ENCODE measurements at places on chromosomes 13 and 19.

DNA sequence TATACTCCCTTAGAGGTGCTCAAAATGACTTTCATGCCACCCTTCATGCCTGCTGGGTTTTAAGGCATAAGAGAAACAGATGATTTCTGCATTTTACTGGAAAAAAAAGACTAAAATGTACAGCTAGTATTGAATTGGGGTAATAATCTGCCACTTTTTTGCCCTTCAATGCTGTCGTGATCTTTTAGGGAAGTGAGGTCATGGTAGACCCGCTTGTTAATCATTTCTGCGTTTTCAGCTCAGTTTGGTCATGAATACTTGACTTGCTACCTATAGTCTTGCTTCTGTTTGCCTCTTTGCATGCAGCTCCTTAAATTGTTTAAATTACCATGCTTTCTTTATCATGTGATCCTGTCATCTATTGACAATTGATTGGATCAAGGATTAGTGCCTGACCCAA, 90.4 kb downstream of the PCCA start:
- DNase-seq: no peak

DNA sequence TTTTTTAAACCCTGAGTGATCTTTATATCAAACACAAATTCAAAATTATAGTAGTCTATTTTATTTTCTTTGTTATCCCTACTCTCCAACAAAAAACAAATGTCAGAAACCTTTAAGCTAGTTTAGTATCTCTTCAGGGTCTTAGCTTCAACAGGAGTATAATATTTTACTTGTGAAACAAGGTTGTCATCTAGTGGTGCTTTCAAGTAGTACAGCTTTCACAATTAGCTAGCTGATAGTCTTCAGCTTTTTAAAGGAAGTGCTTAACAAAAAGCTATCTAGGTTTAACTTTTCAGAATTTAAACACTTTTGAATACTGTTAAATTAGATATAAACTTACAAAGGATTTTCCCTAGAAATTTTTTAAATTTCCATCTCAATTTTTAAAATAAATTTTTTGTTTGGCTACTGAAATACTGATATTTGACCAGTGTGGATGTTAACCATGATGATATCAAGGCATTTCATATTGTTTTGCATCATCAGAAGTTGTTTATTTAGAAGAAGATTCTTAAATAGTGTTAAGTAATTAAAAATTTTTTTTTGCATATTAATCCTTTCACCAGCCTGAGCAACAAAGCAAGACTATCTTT, 34.2 kb downstream of the TDRD3 start:
- peak; percentile 52 for DNase-seq

DNA sequence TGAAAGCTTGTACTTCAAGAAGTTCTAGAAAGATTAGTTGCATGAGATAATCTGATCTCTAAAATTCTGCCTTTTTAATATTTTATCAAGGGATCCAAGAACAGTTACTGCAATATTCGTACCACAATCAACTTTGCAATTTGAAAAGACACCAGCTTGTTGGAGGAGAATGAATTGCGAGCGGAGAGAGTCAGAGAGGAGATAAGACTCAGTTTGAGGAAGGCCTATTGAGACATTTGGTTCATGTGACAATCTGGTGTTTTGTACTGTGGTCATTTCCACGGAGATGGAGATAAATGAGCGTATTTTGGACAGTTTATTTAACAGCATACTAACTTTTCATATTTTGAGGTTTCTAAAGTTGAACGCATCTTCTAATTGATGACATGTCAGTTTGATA, 1276.0 kb downstream of the EFNB2 start:
- DNase-seq: no peak

- DNase-seq: peak; percentile 17
These were observed 7.5 kb upstream of the TNFSF14 start for GRCh38 chr19:6677495-6677882.

DNA sequence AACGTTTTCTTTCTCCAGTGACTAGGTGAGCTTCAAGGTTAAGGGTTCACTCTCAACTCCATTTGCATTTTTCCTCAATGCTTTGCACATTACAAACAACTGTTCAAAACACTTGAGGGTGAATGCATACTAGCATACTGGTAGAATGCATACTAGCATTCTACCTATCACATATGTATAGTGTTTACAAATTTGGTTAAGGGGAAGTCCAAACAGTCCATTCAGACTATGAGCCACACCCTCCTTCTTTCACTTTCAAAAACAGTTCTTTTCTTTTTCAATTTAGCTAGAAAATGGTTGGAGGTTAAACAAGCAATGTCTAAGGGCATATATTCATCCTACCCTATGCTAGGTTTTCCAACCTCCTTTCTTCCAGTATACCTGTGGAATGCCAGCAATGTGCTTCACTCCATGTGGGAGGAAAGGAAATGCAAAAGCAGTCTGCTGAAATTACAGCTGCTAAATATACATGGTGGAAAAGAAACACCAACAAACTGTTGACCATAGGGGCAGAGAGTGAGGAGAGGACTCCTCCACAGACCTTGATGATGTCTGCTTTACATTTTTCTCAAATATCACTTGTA, 102.6 kb downstream of the DOCK9 start:
- no peak for DNase-seq

GRCh38 chr19:1045247-1045603, 5.3 kb downstream of the ABCA7 start:
- DNase-seq: no peak

DNA sequence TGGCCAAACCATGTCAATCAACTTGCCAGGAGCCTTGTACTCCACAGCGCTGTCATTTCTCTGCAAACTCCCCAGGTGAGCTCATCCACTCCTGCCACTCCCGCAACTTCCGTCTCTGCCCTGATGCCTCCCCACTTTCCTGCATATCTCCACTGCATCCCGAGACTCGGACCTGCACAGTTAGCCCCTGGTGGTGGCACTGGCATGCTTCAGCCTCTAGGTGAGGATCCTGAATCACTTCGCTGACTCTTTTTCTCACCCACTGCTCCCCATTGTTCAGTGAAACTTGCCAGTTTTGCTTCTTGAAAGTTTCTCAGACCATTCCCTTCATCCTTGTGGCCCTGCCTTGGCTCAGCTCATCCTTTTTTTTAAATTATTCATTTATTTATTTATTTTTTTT, 3.4 kb upstream of the CTU1 start:
- no peak for DNase-seq

- no peak for DNase-seq
These were observed 89.6 kb downstream of the LMO7 start for GRCh38 chr13:75725736-75726135.

- DNase-seq: no peak
These were observed 3.8 kb downstream of the NPAS1 start for GRCh38 chr19:47023448-47023794.

DNA sequence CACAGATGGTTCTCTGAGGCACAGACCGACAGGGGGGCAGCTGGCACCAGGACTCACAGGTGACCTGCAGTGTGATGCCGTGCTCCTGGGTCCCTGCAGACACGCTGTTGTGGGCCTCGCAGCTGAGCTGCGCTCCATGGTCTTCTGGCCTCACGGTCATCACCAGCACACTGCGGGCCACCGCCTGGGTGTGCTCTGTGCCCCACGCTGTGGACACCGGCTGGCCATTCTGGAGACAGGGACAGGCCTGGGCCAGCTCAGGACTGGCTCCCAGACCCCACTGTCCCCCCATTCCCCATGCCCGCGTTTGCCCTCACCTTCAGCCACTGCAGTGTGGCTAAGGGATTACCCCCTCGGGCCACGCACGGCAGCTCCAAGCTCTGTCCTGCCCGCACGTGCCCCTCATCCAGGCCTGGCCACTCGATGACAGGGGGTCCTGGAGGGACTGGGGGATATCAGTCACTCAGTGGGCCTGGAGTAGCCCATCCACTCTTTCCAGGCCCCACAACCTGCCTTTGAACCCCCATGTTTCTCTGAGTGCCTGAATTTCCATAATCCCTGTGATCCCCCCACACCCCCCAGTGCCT, 3.3 kb downstream of the NPHS1 start:
- no peak for DNase-seq

- DNase-seq: peak; percentile 94
These were observed 9.3 kb upstream of the RANBP3 start for GRCh38 chr19:5987077-5987818.

GRCh38 chr19:34982275-34982674, 17.8 kb upstream of the GRAMD1A start:
- DNase-seq: no peak

- DNase-seq: no peak
These were observed 8.0 kb downstream of the STK24 start for GRCh38 chr13:98568918-98569317.

DNA sequence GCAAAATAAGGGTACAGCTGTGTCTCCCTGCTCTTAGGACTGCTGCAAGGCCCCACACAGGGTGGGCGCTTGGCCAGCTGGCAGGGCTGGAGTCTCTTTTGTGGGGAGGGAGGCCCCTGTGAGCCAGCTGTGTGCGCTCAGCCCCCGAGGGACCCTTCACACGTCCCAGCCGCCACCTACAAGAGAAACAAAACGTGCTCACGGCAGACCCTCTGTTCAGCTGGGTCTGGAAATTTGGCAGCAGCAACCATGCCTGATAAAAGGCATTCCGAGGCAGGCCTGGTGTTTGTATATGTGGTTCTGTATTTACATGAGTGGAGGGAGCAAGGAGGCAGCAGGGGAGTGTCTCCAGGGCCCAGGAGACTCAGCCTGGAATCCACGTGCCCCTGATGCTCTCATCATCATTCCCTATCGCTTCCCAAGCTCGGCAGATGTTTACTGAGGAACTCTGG, 49.7 kb downstream of the CRTC1 start:
- DNase-seq: peak; percentile 61

DNA sequence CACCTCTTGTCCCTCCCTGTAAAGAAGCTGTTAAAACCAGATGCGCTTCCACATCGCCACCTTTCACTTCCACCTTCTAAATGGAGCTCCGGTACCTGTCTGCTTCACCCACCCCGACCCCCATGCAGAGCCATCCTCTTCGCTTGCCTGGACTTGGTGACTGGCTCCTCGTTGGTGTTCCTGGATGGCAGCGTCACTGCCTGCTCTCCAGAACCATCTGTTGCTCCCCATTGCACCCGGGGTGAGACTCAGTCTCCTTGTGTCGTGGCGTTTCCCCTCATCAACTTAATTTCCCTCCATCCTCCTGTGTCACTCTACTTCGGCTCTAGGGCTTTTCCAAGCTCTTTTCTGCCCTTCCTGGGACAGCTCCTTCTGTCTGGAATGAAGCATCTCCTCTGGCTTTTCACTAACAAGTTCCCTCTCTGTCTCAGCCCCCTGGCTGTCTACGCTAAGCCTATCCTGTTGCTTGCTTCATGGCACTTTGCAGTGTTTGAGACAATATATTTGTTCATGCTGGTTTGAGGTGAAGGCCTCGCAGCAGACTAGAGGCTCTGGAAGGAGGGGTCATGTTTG, 10.3 kb downstream of the CEBPG start:
- DNase-seq: no peak

DNA sequence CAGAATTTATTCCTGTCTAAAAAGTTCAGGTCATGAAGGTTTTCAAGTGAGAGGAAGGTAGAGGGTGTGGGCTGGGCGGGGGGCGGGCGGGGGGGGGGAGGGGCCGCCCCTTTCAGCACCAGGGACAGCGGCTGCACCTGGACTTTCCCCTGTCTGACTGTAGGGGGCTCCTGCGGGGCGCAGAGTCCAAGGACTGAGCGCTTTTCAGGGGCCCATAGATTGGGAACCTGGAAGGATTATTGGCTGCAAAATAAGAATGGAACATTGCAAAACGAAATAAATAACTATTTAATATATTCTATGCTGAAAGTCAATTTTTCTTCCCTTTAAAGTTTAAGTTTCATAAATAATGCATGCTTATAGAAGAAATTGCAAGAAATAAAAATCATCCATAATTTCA, 8.9 kb upstream of the CYP4F3 start:
- DNase-seq: no peak

DNA sequence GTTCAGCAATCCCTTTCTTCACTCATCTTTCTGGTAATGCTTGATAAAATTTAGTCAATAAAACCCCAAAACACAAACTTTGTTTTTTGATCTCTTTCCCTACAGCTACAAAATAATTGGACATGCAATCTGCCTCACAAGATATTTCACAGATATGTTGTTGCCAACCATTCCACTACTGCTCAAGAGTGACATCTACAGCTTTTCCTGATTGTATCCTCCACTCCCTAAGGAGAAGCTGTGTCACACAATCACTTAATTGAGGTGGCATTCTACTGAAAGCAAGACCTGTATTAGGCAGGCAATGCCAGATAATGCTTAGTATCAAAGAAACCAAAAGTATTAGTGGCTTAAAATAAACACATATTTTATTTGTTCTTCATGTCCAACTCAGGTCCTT, 1646.2 kb upstream of the SPRY2 start:
- no peak for DNase-seq

GRCh38 chr13:20851844-20852402, 50.6 kb downstream of the XPO4 start:
- no peak for DNase-seq

- no peak for DNase-seq
These were observed 16.9 kb downstream of the SMARCA4 start for GRCh38 chr19:10977742-10978092.

DNA sequence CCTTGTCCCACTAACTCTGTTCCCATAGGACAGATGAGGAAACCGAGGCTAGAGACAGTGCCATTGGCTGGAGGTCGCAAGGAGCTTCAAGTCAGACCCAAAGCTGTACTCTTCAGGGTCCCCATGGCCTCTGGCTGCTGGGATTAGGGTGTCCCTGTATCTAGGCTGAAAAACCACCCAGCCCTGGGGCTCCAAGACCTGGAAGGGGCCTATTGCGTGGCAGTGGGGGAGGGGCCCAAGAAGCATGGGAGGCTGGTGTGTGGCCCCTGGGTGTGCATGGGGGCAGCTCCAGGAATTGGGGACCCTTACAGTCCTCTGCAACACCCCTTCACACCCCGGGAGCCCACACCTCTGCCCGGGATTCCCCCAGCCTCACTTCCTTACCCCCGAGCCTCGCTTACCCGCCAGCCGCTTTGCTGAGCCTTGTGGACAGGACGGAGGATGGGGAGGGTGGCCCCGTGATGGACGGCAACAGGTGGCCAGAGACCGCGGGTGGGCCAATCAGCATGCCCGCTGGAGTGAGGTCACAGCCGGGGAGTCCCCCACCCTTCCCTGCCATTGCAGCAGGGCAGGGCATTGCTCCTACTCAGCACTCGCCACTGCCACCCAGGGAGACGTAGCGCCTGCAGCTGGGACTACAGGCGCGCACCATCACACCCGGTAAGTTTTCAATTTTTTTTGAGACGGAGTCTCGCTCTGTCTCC, at the start of gene JSRP1:
JSRP1 (minus strand) TSS at position 436 of the 704 bp plus-strand sequence. CDS start 1,103 bp downstream, outside the sequence.
- DNase-seq: no peak

- DNase-seq: peak; percentile 81
These were observed 155.0 kb upstream of the SOX1 start for GRCh38 chr13:111911754-111912452.

DNA sequence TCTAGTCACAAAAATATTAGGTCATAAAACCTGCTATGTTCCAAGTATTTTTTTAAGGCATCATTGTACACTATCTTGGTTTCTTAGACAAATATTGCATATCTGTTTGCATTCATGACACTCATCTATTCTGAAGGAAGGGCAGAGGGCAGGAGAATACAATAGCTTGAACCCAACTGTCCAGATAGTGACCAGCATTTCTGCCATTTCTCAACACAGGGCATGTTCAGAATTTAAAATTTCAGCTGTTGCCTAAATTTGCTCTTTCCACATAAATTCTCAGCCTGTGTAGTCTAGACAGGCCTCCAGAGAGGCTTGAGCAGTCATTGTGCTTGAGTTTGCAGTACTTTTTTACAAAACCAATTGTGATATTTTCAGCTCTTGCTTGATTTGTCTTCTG, 119.5 kb downstream of the ZAR1L start:
- DNase-seq: no peak
